ENCODE measurements at places on chromosomes 3 and 15. TPM values are rescaled to one million over a fixed set of nuclear protein-coding genes. Genes with fewer than 3 reads are reported as not detected.

GRCh38 chr3:71458895-71459294, 124.6 kb downstream of the FOXP1 start:
- DNase-seq, result no peak

GRCh38 chr3:15199493-15200105, 6.4 kb upstream of the CAPN7 start:
- no peak for DNase-seq

- DNase-seq, result peak; percentile 10
These were observed at the start of gene ILDR1 for GRCh38 chr3:122021811-122022401. ILDR1 (minus strand) TSS chr3:122022247; CDS start chr3:122022077, 170 bp downstream.

DNA sequence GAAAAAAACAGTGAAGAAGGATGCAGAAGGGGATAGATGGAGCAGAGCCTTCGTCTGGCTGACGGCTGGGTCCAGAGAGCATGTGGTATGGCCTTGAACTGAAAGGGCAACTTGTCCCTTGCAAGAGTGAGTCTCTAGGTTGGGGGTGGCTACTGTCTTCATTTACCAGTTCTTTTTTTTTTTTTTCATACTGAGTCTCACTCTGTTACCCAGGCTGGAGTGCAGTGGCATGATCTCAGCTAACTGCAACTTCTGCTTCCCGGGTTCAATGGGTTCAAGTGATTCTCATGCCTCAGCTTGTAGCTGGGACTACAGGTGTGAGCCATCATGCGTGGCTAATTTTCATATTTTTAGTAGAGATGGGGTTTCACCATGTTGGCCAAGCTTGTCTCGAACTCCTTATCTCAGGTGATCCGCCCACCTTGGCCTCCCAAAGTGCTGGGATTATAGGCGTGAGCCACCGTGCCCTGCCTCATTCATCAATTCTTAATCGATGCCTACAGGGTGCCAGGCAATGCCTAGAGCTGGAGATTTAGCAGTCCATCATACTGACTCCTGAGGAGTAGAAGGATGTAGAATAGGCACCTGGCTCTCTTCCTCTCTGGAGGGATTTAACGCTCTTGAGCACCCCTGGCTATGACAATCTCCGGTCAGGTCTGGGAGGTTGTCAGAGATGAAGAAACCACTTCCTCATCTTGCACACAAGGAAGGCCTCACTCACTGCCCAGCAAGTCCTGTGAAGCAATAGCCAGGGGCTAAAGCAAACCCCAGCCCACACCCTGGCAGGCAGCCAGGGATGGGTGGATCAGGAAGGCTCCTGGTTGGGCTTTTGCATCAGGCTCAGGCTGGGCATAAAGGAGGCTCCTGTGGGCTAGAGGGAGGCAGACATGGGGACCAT, at the start of gene CAMP:
CAMP (plus strand) TSS at position 880 of the 898 bp plus-strand sequence; CDS start at position 897, 17 bp downstream.
- no peak for DNase-seq

DNA sequence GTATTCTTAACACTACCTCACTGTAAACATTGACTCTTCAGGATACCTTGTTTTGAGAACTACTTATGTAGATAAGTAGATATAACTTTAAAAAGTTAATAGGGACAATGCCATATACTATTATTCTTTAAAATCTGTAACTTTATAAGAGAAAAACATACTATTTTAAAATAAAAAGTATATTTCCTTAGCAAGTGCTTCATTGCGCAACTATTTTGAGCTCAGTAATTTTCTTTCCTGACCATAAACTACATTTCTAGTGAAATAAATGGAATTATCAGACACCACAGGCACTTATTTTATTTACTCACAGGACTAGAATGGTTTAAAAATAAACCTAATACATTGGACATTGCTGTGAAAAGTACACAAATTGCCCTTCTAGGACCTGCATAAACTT, 764.4 kb upstream of the LMCD1 start:
- DNase-seq, result no peak

DNA sequence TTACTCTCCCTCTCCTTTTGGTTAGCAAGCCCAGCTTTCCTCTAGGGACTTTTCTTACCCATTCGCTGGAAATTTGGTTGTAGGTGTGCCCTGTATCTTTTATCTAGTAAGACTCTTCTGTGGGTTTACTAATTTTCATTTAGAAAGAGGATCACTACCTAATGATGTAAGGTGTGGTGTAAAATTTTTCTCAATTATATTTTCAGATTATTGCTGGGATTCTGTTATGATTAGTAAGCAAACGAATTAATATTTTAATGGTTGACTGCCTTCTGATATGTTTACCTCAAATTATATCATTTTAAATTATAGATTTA, 28.5 kb downstream of the PLCL2 start:
- no peak for DNase-seq

- no peak for DNase-seq
These were observed 625.0 kb downstream of the MCTP2 start for GRCh38 chr15:94856267-94856854.

GRCh38 chr15:59376733-59377132, 4.1 kb upstream of the MYO1E start:
- DNase-seq, result no peak

The C2CD4A gene
- not detected for total RNA-seq

- no peak for DNase-seq
These were observed 79.4 kb downstream of the LPP start for GRCh38 chr3:188233320-188233719.

DNA sequence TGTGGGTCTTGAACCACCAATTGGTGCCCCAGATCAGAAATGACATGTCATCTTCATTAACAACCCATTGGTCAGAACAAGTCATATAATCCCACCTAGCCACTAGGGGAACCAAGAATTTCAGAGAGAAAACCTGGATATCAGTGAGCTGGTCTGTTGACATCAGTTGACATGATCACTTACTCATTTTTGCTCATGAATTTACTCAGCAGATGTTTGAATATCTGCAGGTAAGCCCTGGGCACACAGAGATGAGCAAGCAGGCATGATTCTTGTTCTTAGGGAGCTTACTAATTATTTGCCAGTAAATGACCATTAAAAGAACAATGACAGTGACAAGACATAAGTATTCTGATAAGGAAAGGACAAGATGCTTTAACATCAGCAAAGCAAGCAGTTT, 64.3 kb upstream of the PLCL2 start:
- no peak for DNase-seq

The SLC35G2 gene
- 4.7 TPM for total RNA-seq

DNA sequence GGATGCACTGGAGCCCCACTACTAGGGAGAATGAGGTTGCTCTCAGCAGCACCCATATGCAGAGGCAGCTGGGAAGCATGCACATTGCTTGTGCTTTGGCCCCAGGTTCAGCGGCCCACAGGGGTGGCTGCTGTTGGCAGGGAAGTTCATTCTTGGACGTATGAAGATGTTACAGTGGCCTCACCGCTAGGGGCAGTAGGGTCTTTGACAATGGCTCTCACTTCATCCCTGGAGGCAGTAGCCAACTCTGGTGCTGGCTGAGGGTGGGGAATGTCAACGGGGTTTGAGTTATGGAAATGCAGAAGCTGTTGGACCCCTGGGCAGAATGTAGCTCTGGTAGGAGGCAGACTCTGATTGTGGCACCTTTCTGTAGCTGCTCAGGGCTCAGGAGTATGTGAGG, 279.9 kb downstream of the SCAPER start:
- DNase-seq, result no peak

Data from H1 (cell line).